ENCODE measurements at places on chromosomes 16 and 17.

GRCh38 chr17:58574025-58574424, 59.6 kb upstream of the MTMR4 start:
- no peak for DNase-seq

DNA sequence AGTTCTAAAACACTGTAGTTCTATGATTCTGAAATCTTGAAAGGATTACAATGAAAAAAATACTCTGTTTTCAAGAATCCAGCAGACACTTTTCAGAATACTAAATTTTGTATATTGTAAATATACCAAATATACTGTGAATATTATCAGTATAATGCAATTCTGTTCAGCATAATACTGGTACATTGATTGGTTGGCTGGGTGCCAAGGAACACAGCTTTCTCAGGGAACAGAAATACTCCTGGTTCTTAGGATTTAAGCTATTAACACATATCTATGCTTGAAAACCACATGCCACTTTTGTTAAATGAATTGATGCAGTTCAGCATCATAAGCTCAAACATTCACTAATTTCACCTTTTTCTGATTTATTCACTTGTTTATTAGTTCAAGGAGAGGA, 2.5 kb upstream of the GINS3 start:
- DNase-seq, result no peak

DNA sequence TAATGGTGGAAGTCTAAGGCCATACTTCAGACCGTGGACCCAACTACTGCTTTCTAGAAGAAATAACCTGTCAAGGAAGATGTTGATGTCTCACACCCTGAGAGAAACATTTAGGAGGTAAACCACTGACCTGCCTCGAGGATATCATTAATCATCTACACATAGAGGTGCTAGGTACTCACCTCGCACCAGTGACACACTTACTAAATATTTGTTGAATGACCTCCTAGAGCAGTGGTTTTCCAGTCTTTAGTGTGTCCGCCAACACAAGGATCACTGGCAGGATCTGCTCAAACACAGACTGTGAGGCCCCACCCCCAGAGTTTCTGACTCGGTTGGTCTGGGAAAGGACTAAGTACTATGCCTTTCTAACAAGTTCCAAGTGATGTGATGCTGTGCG, 197.4 kb upstream of the CACNG5 start:
- DNase-seq, result no peak

- DNase-seq, result no peak
Observed at GRCh38 chr16:87559945-87560344, 42.4 kb upstream of the JPH3 start.

DNA sequence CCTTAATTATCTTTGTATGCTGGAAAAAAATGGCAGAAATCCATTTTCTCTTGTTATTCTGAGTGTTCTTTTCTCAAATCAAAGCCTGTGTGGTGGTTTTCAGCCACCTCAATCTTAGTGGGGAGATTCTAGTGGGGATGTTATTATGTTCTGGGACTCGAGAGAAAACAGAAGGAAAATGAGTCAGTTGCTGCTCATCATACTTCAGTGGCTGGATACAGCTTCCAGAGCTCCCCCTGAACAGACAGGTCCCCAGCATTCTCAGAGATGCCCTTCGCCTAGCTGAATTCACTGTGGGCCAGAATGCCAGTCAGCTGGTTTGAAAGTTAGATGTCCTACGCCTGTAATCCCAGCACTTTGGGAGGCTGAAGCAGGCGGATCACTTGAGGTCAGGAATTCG, 8.5 kb downstream of the ST6GALNAC1 start:
- no peak for DNase-seq

GRCh38 chr17:82876149-82876548, 36.3 kb upstream of the ZNF750 start:
- DNase-seq, result no peak

- peak; percentile 33 for DNase-seq
Observed at GRCh38 chr16:77723108-77723514, 797 bp downstream of the NUDT7 start.

DNA sequence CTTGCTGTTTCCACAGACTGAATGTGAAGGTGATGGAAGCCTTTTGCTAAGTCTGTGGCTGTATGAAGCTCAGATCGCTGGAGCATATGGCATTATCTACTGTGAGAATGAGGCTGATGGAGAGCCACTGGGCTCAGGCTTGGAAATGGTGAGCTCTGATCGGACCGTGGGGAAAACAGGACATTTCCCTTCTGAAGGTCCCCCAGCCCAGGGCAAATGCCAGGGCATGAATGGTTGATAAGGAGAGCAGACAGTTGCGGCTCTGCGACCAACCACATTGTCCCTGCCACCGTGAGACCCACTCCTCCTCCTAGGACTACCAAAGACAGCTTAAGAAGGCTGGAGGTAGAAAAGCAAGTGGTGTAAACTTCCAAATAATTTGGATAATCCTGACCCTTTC, 4.7 kb upstream of the CUEDC1 start:
- DNase-seq, result no peak

- DNase-seq, result no peak
Observed at GRCh38 chr16:54455030-54455725, 168.6 kb upstream of the IRX3 start.

DNA sequence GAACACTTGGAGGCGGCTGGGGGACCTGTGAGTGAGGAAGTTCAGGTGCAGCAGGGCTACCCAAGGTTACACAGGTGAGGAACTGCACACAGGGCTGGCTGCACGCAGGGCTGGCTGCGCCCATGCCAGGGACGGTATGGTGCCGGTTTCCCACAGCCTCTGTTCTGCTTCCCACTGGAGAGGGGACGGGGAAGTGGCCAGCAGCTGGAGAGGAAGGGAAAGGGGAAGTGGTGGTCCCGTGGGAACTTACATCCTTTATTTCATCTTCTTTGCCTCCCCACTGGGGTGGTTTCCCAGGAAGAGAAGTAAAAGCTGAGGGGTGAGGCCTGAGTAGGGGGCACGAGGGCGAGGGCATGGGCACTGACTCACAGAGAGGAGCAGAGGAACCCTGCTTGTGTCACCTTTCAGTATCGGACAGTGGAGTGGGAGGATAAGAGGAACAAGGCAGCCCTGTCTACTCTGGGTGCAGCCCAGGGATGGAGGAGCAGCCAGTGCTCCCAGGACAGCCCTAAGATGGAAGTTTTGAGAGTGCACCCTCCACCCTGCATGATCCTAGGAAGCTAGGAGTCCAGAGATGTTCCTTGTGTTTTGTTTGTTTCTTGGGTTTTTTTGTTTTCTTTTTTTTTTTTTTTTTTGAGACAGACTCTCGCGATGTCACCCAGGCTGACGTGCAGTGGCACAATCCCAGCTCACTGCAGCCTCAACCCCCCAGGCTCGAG, 25.5 kb upstream of the CDH1 start:
- no peak for DNase-seq

DNA sequence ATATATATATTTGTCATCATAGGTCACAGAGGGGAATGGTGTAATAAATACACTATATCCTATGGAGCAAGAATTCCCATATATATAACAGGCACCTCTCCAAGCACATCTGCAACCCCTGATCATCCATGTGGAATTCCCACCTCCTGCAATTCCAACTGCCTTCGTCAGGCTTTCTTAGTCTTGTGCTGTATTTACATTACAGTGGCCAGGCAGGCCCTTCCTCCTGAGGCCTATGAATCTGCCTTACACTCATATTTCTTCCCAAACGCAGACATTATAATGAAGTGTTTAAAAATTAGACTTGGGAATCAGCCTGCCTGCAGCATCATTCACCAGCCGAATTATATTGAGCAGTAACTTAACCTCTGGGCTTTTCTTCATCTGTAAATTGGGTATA, 19.3 kb upstream of the DNAH9 start:
- DNase-seq, result no peak
